ENCODE measurements at places on chromosomes 16 and 17. TPM values are rescaled to one million over a fixed set of nuclear protein-coding genes. Genes with fewer than 3 reads are reported as not detected.

The TMEM235 gene
- 0.04 TPM for total RNA-seq

The HP gene
- 0.13 TPM for total RNA-seq

The ARHGDIG gene
- 1.0 TPM for total RNA-seq

The HSF5 gene
- total RNA-seq, result 0.13 TPM

The LITAFD gene
- total RNA-seq, result not detected

DNA sequence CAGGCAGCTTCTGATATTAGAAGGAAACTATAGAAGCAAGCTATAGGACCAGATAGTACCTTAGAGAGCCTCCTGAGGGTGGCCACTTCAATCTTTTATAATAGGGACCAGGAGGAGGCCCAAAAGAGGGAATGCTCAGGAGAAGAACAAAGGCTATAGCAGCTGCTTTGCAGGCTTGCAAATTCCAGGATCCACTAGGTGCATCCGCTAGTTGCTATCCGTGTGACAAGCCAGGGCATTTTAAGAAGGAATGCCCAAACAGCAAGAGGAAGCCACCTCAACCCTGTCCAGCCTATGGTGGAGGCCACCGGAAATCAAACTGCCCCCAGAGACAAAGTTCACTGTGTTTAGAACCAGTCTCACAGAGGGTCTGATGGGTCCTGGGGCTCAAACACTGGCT is 192.6 kb upstream of the KIF2B start:
- no peak overlapping the region for H3K4me3 ChIP-seq
- no peak for DNase-seq
- H3K4me1 ChIP-seq, result no peaks in the 10 kb centered on the region
- H3K36me3 ChIP-seq, result no peaks in the 10 kb centered on the region

- H3K36me3 ChIP-seq, result no peaks in the 10 kb centered on the region
- H3K27ac ChIP-seq, result peak overlapping the region; percentile 93
- peak overlapping the region; percentile 95 for H3K4me3 ChIP-seq
- H3K4me1 ChIP-seq, result peaks cover 23% of the 10 kb centered on the region
Observed at GRCh38 chr16:4271176-4272113, 1.4 kb downstream of the TFAP4 start.

DNA sequence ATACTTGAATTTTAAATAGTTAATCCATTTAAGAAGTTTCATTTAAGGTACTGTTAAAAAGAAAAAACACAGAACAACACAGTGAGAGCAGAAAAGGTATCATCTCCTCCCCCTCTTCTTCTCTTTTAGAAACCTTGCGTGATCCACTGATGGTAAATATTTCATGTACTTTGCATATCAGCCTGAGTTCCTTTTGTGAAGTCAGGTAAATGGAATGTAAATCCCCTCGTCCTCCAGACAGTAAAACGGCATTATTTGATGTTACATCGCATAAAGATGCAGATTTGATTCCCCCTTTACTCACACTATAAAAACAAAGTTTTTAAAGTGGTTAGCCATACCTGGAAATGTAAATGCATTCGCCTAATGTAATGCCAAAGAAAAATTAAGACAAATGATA is 234.4 kb downstream of the WWOX start:
- DNase-seq, result no peak
- H3K4me3 ChIP-seq, result no peak overlapping the region
- H3K27ac ChIP-seq, result no peak overlapping the region
- no peaks in the 10 kb centered on the region for H3K27me3 ChIP-seq
- no peaks in the 10 kb centered on the region for H3K4me1 ChIP-seq
- no peaks in the 10 kb centered on the region for H3K36me3 ChIP-seq

DNA sequence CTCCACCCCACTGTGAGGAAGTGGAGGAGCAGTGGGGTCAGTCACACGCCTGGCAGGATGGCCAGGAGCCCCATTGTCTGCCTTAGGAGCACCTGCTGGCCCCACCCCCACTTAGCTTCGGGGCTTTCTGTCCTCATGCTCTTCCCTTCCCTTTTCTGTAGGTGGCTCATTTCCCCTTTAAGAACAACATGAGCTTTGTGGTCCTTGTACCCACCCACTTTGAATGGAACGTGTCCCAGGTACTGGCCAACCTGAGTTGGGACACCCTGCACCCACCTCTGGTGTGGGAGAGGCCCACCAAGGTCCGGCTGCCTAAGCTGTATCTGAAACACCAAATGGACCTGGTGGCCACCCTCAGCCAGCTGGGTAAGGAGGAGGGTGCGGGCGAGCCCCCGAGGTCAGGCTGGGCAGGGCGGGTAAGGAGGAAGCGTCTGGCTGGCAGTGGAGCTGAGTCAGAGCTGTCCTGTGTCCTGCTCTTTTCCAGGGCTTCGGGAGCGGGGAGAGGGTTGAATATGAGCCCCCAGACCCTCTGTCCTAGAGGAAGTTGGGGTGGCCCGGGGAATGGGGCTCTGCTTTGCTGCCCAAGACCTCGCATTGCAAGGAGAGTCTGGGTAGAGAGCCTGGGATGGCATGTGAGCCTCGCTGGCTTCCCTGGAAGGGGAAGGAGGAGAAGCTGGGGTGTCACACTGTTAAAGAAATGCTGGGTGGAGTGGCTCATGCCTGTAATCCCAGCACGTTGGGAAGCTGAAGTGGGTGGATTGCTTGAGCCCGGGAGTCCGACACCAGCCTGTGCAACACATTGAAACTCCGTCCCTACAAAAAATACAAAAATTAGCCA is 9.2 kb upstream of the SERPINF1 start:
- peaks cover 15% of the 10 kb centered on the region for H3K4me1 ChIP-seq
- H3K27ac ChIP-seq, result no peak overlapping the region
- no peak overlapping the region for H3K4me3 ChIP-seq
- H3K36me3 ChIP-seq, result no peaks in the 10 kb centered on the region

DNA sequence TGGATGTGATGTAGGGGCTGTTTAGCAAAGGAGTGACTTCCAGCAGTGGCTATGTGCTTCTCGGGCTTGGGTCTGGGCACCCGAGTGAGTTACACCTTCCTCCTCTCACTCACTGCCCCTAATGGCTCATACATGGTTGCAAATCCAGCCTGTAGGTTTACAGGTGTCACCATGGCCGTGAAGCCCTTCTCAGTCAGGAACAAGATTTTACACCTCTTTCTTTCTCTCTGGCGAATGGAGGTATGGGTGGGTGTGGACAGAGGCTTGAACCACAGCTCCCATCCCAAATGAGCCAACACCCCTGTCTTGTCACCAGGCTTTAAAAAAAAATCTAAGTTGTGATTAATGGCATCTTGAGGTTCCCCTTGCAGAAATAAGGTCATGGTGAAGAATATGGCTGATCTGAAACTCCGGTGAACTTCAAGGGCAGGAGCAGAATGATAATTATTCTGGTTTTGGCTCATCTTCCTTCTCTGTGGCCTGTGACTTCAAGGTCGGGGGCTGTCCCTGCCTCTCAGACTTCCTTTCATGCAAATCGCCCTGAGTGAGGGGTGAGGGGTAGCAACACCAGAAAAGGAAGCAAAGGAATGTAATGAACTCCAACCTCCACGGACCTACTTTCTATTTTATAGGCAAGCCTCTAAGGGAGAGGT is 331.2 kb downstream of the MAF start:
- no peak overlapping the region for H3K4me3 ChIP-seq
- H3K27me3 ChIP-seq, result no peaks in the 10 kb centered on the region
- H3K36me3 ChIP-seq, result no peaks in the 10 kb centered on the region
- H3K27ac ChIP-seq, result no peak overlapping the region
- H3K4me1 ChIP-seq, result no peaks in the 10 kb centered on the region
- DNase-seq, result no peak

DNA sequence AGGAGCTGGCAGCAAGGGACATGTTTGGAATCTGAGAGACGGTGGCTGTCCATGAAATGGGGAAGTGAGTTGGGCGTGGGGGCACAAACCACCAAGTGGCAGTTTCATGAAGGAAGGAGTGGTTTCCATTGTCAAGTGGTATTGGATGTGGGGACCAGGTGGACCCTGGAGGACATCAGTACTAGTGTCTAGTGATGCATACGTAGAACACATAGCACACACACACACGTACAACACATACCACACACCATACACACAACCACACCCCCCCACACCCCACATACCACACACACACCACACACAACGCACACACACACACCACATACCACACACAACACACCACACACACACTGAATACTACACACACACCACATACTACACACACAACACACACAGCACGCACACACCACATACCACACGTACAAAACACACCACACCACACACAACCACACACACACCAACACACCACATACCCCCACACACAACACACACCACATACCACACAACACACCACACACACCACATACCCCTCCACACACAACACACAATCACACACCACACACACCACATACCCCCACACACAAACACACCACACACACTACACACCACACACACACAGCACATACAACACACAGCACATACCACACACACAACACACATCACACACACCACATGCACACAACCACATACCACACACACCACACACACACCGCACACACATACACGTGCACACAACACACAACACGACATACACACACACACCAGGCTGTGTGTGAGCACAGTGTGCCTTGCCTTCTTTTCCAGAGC is 41.1 kb upstream of the GSE1 start:
- H3K36me3 ChIP-seq, result no peaks in the 10 kb centered on the region
- peaks cover 68% of the 10 kb centered on the region for H3K4me1 ChIP-seq
- no peak for DNase-seq
- H3K4me3 ChIP-seq, result no peak overlapping the region
- no peaks in the 10 kb centered on the region for H3K27me3 ChIP-seq

- H3K27me3 ChIP-seq, result no peaks in the 10 kb centered on the region
- no peak overlapping the region for H3K4me3 ChIP-seq
- H3K36me3 ChIP-seq, result no peaks in the 10 kb centered on the region
- H3K4me1 ChIP-seq, result peaks cover 11% of the 10 kb centered on the region
- H3K27ac ChIP-seq, result no peak overlapping the region
- no peak for DNase-seq
Observed at GRCh38 chr17:62876063-62876462, 67.9 kb upstream of the MARCHF10 start.

DNA sequence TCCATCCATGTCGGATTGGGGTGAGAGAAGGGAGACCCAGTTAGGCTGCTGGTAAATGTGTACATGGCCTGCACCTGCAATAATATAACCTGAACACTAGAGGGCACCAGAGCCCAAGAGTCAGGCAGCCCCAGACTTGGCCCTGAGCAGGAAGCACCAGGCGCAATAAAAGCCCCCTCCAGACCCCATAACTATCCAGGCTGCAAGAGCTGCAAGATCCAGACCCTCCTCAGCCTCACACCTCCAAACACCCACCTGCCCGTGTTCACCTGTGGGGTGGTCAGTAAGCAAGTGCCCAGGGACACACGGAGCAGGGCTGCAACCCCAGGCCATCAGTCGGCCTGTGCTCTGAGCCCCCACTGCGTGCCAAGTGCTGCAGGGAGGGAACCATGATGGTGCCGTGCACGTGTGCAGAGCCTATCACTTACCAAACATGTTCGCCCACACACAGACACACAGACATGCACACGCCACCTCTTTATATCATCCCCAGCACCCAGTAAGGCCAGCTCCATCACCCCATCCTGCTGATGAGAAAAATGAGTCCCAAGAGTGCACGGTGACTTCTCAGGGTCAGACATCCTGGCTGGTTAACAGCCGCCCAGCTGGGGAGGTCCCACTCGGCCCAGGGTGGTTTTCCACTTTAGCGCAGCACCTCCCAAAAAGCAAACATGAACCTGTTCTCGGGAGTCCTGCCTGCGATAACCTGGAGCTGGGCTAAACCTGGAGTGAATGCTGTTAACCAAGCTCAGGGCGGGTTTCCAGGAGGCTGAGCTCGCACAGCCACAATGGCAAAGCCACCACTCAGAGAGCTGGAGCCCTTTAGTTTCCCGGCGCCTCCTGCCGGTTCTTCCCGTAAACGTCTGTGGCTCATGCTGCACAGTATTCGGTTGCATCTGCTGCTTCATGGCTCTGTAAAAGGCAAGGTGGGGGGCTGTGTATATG is 439.8 kb downstream of the SOX9 start:
- H3K4me3 ChIP-seq, result no peak overlapping the region
- no peaks in the 10 kb centered on the region for H3K36me3 ChIP-seq
- no peak overlapping the region for H3K27ac ChIP-seq
- DNase-seq, result peak; percentile 48

- peaks cover 94% of the 10 kb centered on the region for H3K36me3 ChIP-seq
- no peak for DNase-seq
Observed at GRCh38 chr16:27503662-27504061, 46.1 kb downstream of the GTF3C1 start.

- H3K36me3 ChIP-seq, result peaks cover 36% of the 10 kb centered on the region
- no peak for DNase-seq
- peaks cover 14% of the 10 kb centered on the region for H3K4me1 ChIP-seq
- no peak overlapping the region for H3K4me3 ChIP-seq
- H3K27me3 ChIP-seq, result no peaks in the 10 kb centered on the region
Observed at GRCh38 chr17:7467498-7467897, 11.9 kb downstream of the ZBTB4 start.

- no peak for DNase-seq
Observed at GRCh38 chr17:30267625-30268024, 24.1 kb downstream of the BLMH start.

DNA sequence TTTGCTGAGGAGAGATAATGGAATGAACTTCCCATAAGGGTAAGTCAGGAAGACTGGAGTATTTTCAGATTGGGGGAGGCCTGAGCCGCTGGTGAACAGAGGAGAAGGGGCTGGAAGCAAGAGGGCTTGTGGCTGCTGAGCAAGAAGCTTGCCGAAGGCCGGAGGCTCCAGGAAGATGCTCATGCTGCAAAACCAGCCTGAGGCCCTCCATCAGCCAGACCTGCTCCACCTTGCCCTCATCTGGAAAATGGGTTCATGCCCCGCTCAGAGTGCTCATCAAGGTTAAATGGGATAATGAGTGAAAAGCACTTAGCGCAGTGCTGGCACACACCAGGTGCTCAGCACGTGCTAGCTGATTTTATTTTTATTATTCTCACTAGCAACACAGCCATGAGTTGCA is 5.5 kb upstream of the ASGR1 start:
- no peaks in the 10 kb centered on the region for H3K27me3 ChIP-seq
- H3K4me3 ChIP-seq, result no peak overlapping the region
- H3K36me3 ChIP-seq, result peaks cover 3% of the 10 kb centered on the region
- no peak overlapping the region for H3K27ac ChIP-seq

GRCh38 chr16:47063011-47063724 is 80.6 kb downstream of the NETO2 start:
- H3K27ac ChIP-seq, result no peak overlapping the region
- no peaks in the 10 kb centered on the region for H3K36me3 ChIP-seq
- no peak for DNase-seq
- H3K4me3 ChIP-seq, result no peak overlapping the region
- no peaks in the 10 kb centered on the region for H3K4me1 ChIP-seq

DNA sequence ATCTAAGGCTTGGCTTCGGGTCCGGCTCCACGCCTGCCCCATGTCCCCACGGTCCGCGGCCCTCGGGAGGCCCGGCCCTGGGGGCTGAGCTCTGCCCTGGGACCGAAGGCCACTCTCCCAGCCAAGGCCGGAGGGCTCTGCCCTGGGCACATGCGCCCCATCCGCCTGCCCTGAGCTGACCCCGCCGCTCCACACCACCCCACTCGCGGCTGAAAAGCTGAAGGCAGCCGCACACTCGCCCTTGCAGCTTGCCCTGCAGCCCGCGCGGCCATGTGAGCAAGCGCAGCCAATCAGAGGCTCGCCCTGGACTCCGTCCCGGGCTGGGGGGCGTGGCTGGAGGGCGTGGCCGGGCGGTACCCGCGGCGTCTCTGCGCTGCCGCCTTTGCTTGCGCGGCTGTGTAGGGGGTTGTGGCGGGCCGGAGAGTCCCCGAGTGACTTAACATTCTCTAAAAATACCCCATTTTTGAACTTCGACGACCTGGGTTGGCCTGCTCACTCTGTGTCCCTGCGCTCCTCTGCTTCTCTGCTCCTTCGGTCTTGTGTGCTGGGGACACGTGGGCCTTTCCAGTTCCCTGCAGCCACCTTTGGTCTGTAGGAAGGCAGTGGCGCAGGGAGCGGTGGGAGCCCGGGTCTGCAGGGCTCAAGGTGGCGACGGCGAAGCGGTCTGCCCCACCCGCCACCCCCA is 8.8 kb upstream of the MAP2K3 start:
- H3K27me3 ChIP-seq, result peaks cover 6% of the 10 kb centered on the region
- peak overlapping the region; percentile 75 for H3K27ac ChIP-seq
- DNase-seq, result peak; percentile 92
- H3K36me3 ChIP-seq, result no peaks in the 10 kb centered on the region
- H3K4me1 ChIP-seq, result peaks cover 36% of the 10 kb centered on the region

Measured in muscle of leg (tissue), 16 donors.